ENCODE measurements at places on chromosomes 16 and 17.

- DNase-seq: no peak
Measured at GRCh38 chr16:2985893-2986355, 5.7 kb upstream of the PKMYT1 start.

- peak; percentile 23 for DNase-seq
Measured at GRCh38 chr16:55701442-55702319, 45.9 kb downstream of the SLC6A2 start.

- peak; percentile 32 for DNase-seq
Measured at GRCh38 chr17:41925991-41926590, 4.3 kb upstream of the ODAD4 start.

- no peak for DNase-seq
Measured at GRCh38 chr17:75622076-75622475, 11.2 kb upstream of the SMIM5 start.

DNA sequence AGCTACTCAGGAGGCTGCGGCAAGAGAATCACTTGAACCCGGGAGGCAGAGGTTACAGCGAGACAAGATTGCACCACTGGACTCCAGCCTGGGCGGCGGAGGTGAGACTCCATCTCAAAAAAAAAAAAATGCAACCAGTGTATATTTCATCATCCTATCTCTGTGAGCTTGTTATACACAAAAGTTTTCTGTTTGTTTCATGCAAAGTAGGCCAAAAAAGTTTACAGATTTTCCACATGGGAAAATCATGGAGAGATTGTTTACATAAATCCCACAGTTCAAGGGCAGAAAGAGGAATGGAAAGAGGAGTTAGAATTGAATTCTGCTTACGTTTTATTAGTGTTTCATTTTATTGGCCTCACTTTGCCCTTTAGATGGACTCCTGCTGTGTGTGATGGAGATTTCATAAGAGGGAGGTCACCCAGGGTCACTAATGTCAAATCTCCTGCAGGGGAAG lies 24.7 kb downstream of the NARF start:
- no peak for DNase-seq

GRCh38 chr17:44086364-44087311 lies 16.1 kb downstream of the G6PC3 start:
- DNase-seq: peak; percentile 82

DNA sequence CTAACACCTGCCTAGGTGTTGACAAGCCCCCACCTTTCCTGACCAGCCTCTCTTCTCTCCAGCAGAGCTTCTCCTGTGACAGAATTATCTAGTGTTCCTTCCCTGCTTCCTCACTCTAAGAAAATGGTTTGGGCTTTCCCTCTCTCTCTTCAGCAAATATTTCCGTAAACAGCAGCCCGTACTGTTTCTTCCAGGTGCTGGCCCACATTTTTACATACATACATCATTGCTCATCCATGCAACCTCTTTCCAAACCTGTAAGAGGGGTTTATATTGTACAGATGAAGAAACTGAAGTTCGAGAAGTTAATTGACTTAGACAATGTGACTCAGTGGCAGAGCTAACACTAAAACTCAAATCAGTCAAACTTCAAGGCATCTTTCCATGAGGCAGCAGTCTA lies 569 bp upstream of the TEKT3 start:
- DNase-seq: no peak

DNA sequence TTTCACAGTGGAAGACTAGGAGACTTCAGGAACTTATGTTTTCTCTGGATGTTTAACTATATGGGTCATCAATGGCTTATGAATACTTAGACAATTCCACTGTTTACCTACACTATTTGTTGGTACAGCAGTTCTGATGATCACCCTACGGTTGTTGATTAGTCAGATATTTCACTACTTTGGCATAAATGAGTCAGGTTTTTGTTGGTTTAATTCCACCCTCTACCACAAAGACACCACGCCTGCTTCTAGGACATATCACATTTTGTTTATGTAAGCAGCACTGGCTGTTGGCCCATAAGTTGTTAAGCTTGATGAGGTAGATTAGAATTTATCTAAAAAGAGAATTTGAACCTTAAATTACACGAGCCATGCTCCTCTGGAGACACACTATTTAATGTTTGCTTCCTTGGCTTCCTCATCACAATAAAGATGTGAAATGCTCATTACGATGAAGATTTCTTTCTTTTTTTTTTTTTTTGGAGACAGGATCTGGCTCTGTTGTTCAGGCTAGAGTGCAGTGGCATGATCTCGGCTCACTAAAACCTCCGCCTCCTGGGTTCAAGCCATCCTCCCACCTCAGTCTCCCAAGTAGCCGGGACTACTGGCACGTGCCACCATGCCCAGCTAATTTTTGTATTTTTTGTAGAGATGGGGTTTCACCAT lies 4.3 kb downstream of the GDE1 start:
- peak; percentile 85 for DNase-seq

DNA sequence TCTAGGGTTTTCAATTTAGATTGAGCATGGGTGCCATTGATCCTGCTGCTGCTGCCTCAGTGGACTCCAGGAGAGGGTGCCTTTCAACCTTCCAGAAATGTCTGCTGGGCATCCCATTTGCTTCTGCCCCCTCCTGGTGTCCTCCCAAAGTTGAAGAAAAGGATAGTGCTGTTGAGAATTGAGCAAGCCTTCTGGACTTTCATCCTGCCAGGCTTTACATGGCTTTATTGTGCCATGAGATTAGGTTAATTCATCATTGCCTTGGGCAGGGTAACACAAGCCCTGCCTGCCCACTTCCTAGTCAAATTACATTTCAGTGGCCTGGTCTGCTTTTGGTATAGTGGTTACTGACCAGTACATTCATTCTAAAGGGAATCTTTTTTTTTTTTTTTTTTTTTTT lies 17.9 kb upstream of the TANGO6 start:
- no peak for DNase-seq

DNA sequence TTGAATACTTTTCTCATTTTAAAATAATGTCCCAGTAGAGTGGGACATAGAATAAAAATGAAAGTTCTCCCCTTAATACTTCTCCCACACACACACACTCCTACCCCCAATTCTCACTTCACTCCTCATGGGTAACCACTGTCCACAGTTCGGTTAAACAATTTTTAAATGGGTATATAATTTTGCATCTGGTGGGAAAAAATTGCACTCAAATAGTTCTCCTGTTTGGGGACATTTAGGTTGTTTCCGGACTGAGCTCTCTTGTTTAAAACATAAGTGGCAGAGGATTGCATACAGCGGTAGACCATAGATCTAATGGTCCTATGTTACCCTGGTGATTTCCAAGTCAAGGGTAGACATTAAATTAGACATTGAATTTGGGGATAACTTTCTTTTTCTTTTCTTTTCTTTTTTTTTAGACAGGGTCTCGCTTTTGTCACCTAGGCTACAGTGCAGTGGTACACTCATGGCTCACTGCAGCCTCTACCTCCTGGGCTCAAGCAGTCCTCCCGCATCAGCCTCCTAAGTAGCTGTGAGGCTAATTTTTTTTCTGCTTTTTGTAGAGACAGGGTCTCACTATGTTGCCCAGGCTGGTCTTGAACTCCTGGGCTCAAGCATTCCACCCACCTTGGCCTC lies 138.3 kb downstream of the SOCS1 start:
- DNase-seq: no peak

GRCh38 chr16:29674188-29674587 lies 4.8 kb upstream of the QPRT start:
- peak; percentile 54 for DNase-seq

GRCh38 chr17:2442166-2442565 lies 41.3 kb upstream of the MNT start:
- DNase-seq: no peak

- no peak for DNase-seq
Measured at GRCh38 chr17:82226809-82227628, 1.8 kb upstream of the SLC16A3 start.

GRCh38 chr17:78318407-78318806 lies 41.5 kb downstream of the SOCS3 start:
- no peak for DNase-seq

DNA sequence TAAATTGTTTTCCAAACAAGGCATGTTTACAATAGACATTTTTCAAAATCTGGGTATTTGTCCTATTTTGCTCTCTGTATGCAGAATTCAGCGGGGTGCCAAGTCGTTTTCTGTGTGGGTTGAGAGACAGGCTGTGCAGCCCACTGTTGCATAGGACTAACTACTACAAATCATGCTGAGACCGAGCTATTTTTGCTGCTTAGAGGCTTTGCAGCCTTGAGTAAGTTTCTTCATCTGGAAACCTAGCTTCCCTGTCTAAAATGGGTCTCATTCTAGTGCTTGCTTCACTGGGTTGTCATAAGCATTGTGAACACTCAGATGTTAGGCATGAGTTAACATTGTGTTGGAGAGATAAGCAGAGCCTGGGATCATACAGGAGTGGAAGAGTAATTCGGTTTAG lies 1.3 kb downstream of the PRPSAP2 start:
- DNase-seq: peak; percentile 73

- no peak for DNase-seq
Measured at GRCh38 chr16:69270831-69271230, 40.3 kb upstream of the VPS4A start.

- no peak for DNase-seq
Measured at GRCh38 chr16:85449885-85450245, 163.3 kb upstream of the GSE1 start.

DNA sequence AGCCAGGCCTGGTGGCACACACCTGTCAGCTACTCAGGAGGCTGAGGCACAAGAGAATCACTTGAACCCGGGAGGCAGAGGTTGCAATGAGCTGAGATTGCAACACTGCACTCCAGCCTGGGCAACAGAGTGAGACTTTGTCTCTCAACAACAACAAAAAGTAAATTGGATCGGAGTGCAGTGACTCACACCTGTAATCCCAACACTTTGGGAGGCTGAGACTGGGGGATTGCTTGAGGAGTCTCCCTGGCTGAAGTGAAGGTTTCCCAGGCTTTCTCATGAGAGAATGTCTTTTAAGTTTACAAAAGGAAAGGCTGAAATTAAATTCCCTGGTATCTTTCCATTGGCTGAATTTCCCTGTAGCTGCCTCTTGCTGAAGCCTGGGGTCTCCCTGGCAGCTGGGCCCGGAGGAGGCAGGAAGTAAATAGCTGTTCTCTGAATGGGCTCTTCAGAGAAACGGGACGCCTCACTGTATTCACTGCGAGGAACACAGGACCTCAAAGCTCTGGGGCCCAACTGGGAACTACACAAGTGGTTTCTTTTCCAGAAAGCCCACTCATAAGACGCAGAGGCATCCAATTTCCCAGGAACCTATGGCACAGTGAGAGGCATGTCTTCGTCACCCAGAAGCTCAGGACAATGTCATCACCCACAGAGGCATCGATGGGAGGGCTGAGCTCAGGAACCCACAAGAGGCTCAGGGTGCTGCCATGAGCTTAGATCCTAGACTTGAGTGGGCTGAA lies 77.4 kb upstream of the SMURF2 start:
- DNase-seq: peak; percentile 66

- DNase-seq: no peak
Measured at GRCh38 chr17:48374650-48375230, 55.3 kb downstream of the SKAP1 start.

GRCh38 chr16:22961206-22961605 lies 147.2 kb downstream of the HS3ST2 start:
- DNase-seq: no peak

GRCh38 chr17:39130205-39130604 lies 21.2 kb downstream of the PLXDC1 start:
- no peak for DNase-seq

GRCh38 chr17:81870981-81871386 lies at the start of gene ARHGDIA:
Gene ARHGDIA (minus strand): TSS chr17:81871337. CDS start chr17:81869930, 1,407 bp downstream.
- no peak for DNase-seq

- no peak for DNase-seq
Measured at GRCh38 chr17:50658616-50659015, 23.9 kb downstream of the ABCC3 start.

DNA sequence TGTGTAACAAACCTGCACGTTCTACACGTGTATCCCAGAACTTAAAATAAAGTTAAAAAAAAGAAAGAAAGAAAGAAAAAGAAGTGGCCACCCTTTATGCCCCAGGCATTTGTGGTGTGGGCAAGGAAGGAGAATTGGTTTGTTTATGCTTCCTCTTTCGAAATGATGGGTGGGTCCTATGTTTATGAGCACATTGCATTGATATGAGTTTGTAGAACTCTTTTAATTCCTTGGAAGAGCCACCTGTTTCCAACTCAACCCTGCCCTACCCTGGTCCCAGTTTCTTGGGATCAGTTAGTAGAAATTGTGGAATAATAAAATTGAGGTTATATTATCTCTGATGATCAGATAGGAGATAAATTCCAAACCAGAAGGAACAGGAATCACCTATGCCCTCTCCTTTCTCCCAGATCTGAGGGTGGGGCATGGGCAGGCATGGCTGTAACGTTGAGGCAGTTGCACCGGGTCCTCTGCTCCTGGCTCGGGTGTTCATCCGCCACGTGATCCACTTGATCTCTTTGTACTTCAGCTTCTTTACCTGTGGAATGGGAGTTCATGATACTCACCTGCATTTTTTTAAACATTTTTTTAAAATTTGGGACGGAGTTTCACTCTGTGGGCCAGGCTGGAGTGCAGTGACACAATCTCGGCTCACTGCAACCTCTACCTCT lies 15.9 kb downstream of the CHAD start:
- DNase-seq: peak; percentile 18

GRCh38 chr17:42886283-42887176 lies 14.1 kb upstream of the G6PC1 start:
- DNase-seq: no peak

GRCh38 chr16:31529937-31530312 lies 2.2 kb downstream of the AHSP start:
- no peak for DNase-seq

DNA sequence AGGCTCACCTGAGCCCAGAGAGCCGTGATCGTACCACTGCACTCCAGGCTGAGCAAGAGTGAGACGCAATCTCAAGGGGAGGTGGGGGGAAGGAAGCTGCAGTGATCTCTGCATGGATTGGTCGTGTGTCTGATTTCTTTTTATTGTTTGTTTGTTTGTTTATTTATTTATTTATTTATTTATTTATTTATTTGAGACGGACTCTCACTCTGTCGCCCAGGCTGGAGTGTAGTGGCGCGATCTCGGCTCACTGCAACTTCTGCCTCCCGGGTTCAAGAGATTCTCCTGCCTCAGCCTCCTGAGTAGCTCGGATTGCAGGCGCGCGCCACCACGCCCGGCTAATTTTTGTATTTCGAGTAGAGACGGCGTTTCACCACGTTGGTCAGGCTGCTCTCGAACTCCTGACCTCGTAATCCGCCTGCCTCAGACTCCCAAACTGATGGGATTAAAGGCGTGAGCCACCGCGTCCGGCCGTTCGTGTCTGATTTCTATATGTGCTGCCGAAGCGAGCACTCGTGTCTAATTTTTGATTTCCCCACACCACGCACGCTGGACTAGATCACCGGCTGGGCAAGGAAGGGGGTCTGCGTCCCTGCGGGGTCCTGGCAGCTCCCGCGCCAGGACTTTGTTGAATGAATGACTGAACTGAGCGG lies 448 bp upstream of the TNFRSF12A start:
- DNase-seq: no peak

DNA sequence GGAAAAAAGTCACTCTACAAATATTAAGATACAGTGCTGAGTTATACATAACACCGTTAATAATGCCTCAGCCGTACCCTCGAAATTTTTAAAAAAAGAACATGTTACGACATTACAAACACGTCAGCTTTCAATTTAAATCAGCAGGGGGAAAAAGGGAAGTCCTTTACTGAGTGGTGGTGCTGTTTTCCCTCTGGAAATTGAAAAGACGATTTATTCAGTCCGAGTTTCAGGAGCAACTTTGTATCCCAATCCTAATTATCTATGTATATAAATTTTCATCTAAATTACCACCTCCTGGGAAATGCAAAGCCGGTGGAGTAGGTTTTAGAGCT lies 1.3 kb downstream of the NETO2 start:
- DNase-seq: peak; percentile 71

All from iris pigment epithelial cell (primary cell).